Stimulated activated CD8-positive, alpha-beta memory T cell treated with anti-CD3 and anti-CD28 coated beads, Interleukin-7, amount 100 ng/mL, for 4 hours (primary cell): ENCODE measurements at places on chromosomes 13 and 19.

- DNase-seq = no peak
Observed at GRCh38 chr13:67146523-67147130, 83.5 kb downstream of the PCDH9 start.

DNA sequence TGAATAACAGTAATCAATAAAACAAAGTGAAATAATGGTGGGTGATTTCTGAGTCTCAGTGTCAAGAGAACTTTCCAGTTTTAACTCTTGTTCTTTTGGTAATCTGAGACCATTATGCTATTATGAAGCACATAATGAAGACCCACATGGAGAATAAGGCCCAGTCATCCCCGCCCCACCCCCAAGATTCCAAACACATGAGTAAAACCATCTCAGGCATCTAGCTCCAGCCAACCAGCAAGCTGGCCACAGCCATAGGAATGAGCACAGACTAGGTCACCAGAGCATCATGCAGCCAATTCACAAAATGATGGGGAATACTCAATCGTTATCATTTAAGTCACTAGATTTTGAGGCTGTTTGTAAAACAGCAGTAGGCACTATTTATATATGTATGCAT, 1769.0 kb upstream of the PCDH20 start:
- DNase-seq = no peak

DNA sequence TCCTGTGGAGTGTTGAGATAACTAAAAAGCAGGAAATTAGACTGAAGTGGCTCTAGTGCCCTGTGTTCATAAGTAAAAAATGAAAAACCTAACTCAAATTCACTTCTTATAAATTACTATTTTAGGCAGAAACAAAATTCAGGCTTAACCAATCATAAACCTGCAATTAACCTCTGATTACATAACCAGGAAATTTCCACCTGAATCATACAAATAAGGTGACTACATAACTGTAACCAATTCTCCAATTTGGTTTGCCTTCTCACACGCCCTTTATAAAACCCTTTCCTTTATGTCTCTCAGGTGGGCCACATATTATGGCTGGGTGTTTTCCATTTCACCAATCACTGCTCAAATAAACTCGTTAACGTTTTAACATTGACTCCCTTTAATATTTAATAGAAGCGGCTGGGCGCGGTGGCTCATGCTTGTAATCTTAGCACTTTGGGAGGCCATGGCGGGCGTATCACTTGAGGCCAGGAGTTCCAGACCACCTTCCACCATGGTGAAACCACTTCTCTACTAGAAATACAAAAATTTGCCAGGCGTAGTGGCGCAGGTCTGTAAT, 22.9 kb upstream of the ZNF724 start:
- DNase-seq = no peak

GRCh38 chr13:107518780-107519179, 696.6 kb downstream of the LIG4 start:
- DNase-seq = no peak

- no peak for DNase-seq
Observed at GRCh38 chr13:40334031-40334430, 332.4 kb downstream of the FOXO1 start.

GRCh38 chr19:42251572-42252358, 3.2 kb downstream of the ERF start:
- no peak for DNase-seq
